ENCODE measurements at places on chromosomes 2 and 18. TPM values are rescaled to one million over a fixed set of nuclear protein-coding genes. Genes with fewer than 3 reads are reported as not detected.

- H3K36me3 ChIP-seq = no peaks in the 10 kb centered on the region
- no peaks in the 10 kb centered on the region for H3K4me1 ChIP-seq
- no peaks in the 10 kb centered on the region for H3K27me3 ChIP-seq
- no peak overlapping the region for H3K27ac ChIP-seq
These were observed 823.6 kb downstream of the GALR1 start for GRCh38 chr18:78073275-78073674.

- H3K4me1 ChIP-seq = peaks cover 14% of the 10 kb centered on the region
- DNase-seq = peak; percentile 92
- no peak overlapping the region for H3K4me3 ChIP-seq
- H3K27ac ChIP-seq = peak overlapping the region; percentile 6
These were observed 131.2 kb upstream of the SOX11 start for GRCh38 chr2:5561006-5561405.

- DNase-seq = no peak
- no peaks in the 10 kb centered on the region for H3K27me3 ChIP-seq
- peaks cover 17% of the 10 kb centered on the region for H3K36me3 ChIP-seq
- H3K4me3 ChIP-seq = no peak overlapping the region
- H3K4me1 ChIP-seq = no peaks in the 10 kb centered on the region
These were observed 201.5 kb downstream of the DYM start for GRCh38 chr18:49258938-49259337.

Gene TNFRSF11A
- 3.3 TPM for total RNA-seq

DNA sequence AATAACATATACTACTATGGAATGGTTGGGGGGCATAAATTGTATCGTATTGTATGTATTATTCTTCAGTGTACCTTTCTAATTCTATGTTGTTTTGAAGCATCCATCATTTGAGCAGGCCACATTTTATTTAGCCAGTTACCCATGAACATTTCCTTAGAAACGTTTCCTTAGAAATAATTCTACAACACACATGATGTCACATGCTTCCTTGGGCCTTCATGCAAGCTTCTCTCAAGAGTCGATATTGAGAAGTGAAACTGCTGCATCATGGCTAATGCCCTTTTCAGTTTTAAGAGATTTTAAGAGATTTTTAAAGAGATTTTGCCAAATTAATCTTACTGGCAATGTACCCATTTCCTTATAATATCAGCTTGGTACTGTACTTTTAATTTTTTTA is 63.9 kb downstream of the ALPK2 start:
- DNase-seq = no peak
- no peaks in the 10 kb centered on the region for H3K4me1 ChIP-seq
- H3K27me3 ChIP-seq = no peaks in the 10 kb centered on the region
- H3K4me3 ChIP-seq = no peak overlapping the region
- no peak overlapping the region for H3K27ac ChIP-seq

Gene C2orf78
- total RNA-seq = not detected

GRCh38 chr2:54557211-54557600 is 101.1 kb downstream of the SPTBN1 start:
- DNase-seq = no peak
- H3K36me3 ChIP-seq = no peaks in the 10 kb centered on the region
- no peaks in the 10 kb centered on the region for H3K27me3 ChIP-seq
- no peak overlapping the region for H3K4me3 ChIP-seq
- H3K4me1 ChIP-seq = peaks cover 75% of the 10 kb centered on the region
- peak overlapping the region; percentile 54 for H3K27ac ChIP-seq

Gene ARHGAP15
- 24.4 TPM for total RNA-seq

GRCh38 chr2:42127425-42128424 is 41.4 kb upstream of the EML4 start:
- H3K27me3 ChIP-seq = no peaks in the 10 kb centered on the region
- H3K4me3 ChIP-seq = no peak overlapping the region
- DNase-seq = no peak
- peaks cover 28% of the 10 kb centered on the region for H3K4me1 ChIP-seq
- H3K27ac ChIP-seq = peak overlapping the region; percentile 25

Gene LIMS4
- not detected for total RNA-seq

Gene VWC2L
- total RNA-seq = not detected

DNA sequence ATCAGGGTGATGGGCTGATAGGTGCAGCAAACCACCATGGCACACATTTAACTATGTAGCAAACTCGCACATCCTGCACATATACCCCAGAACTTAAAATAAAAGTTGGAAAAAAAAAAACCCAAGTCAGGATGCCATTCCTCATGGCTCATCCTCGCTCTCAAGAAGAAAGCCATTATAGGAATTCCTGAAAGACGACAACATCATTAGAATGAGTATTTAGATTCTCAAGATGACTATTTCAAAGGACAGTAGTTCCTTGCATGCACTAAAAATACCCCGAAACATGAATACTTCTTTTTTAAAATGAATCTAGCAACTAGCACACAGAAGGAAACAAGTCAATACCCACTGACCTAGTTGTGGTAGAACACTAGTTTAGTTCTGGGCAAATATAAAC is 285.8 kb upstream of the REV1 start:
- H3K4me3 ChIP-seq = no peak overlapping the region
- H3K4me1 ChIP-seq = no peaks in the 10 kb centered on the region
- no peaks in the 10 kb centered on the region for H3K36me3 ChIP-seq
- no peak for DNase-seq

All from thyroid gland (tissue), 4 donors.